ENCODE measurements at places on chromosomes 4 and X. TPM values are rescaled to one million over a fixed set of nuclear protein-coding genes. Genes with fewer than 3 reads are reported as not detected.

GRCh38 chrX:115560978-115561604 lies at the start of gene PLS3:
Gene PLS3 (plus strand): TSS chrX:115561174. CDS start chrX:115610251, 49,077 bp downstream.
- DNase-seq = peak; percentile 55

GRCh38 chr4:41119867-41120295 lies 94.5 kb downstream of the APBB2 start:
- no peak for DNase-seq

DNA sequence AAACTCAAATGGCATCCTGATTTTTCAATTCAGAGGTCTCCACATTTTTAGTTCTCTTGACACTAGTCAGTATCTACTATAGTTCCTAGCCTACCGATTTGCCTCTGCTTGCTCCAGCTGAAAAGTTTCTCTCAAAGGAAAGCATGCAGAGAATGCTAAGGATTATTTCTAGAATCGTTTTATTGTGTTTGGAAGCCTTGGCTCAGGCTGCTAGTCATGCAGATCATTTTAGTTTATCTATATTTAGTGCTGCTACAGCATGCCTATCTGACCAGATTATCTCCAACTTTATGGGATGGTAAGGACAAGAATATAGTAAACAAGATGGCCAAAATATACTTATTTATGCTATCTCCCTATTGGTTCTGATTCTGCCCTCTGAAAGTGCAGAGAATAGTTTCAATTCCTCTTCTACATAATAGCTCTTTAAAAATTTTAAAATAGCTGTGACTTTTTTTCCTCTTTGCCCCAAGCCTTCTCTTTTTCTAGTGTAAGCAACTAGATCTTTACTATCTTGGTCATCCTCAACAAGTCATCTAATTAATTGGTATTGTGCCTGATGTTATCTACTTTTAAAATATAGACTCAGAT lies 15.7 kb upstream of the DRP2 start:
- DNase-seq = no peak

- DNase-seq = no peak
These were observed 115.6 kb upstream of the NALF2 start for GRCh38 chrX:69388526-69388925.

The XK gene
- total RNA-seq = under 0.01 TPM

The TBX22 gene
- not detected for total RNA-seq

The SSX3 gene
- not detected for total RNA-seq

The GPR82 gene
- not detected for total RNA-seq
